ENCODE measurements at places on chromosomes 5 and 9.

- no peak for DNase-seq
These were observed 2086.5 kb upstream of the C9orf72 start for GRCh38 chr9:29659736-29660135.

GRCh38 chr5:13218518-13218917 is 726.0 kb downstream of the DNAH5 start:
- no peak for DNase-seq

DNA sequence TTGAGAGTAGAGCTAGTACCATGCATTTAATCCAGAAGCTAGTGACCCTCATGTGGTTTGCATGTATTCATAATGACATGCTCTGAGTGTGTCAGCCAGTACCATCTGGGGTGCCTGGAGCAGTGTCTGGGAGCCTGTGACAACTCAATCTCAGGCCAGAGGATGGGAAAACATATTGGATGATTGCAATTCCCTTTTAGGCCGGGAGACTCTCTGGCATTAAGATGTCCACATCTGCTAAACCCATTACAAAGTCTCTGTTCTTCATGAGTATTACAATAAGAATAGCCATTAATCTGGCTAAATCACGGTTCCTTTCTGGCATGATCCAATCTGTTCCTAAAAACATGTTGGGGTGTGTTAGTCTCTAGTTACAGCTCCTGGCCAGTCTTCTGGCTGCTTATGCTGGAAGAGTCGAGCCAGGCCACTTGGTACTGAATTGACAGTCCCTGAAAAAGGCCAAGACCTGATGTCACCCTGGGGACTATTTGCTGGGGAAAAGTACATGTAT is 475.7 kb downstream of the ENC1 start:
- DNase-seq, result no peak

DNA sequence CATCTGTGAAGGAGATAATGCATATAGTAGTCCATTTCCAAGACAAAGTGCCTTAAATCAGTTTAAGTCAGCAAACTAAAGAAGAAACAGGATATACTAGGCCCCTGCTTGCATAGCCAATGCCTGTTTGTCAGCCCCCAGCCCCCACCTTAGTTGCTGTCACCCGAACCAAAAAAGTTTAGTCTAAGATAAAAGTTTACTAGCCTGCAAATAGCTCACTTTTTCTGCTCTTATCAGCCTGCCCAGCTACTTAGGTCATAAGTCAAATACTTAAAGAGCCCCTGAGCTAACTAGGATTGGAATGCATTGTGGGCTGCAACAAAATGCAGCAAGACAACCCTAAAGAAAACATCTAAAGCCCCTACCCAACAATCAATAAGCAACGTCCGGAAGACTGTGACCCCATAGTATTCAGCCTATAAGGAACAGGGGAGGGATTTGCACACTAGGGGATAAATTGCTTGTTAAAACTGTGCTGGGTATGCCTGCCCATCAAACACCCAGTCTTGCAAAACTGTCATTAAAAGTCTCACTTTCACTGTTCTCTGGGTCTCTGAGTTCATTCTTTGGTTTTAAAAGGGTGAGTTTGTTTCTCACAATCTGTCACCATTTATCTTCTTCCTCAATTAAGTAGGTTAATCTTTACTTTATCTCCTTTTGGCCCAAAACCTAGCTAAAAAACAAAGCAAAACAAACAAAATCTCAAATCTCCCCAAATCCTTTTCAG is 92.4 kb upstream of the CEP78 start:
- no peak for DNase-seq

DNA sequence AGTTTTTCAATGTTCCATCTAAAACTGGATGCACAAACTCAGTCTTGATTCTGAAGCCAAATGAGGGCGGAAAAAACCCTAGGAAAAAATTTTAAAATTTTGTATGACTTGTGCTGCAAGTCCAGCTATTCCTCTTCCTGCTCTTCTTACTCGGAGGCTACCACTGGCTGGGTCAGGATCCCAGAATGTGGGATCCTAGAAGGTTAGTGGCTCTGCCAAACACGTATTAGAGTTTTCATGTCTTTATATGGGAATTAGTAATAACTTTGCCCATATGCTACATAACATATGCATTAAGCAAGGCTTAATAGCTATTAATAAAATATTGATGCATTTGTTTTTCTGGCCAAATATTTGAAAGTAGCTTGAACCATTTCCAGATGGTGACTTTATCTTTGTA is 458.3 kb downstream of the AGTPBP1 start:
- DNase-seq, result no peak

DNA sequence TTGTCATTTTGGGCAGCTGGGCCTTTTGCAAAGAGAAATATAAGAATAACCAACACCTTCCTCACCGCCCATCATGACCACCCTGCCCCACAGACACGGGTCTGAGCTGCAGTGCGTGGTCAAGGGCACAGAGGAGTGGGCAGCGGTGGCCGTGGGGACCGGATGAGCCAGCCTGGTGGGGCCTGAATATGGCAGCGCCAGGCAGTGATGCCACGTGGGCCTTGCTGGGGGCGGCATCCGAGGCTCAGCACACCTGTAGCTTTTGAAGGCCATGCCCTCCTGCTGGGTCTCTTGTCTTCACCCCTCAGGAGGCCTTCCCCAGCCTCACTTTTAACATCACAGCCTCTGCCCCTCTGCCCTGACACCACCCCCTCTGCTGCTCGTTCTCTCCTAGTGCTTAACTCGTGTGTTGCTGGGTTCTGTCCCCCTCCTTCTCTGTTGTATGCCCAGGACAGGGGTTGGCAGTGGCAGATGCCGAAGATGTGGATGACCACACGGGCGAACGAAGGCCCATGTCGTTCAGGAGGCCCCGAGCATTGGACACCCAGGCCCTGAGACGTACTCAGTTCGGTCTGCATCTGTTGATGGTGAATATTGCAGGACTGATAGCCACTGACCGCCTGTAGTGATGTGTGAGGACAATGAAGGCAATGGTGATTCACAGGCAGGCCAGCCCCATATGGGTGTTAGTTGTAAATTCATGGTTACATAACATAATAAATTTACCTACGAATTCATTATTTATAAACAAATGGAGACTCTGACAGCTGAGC is 46.0 kb downstream of the AHRR start:
- DNase-seq, result no peak

DNA sequence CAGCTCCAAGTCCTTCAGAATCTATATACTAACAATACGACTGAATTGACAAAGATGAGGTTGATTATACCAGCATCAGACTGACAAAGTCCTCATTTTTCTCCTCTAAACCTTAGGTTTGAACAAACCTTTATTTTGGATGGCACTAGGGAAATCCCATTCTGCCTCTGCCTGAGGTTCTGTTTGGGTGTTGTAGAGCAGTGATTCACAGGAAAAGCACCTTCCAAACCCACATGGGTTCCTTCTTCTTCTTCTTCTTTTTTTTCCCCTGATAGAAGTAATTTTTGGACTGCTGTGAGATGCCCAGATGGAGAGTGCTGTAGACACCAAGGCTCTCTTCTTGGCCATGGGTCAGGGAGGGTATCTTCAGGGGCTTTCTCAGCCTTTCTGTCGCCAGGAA is 164.9 kb upstream of the PAPPA start:
- no peak for DNase-seq

- no peak for DNase-seq
These were observed 77.2 kb downstream of the PGM5 start for GRCh38 chr9:68433531-68434110.
